ENCODE measurements at places on chromosomes 7 and 10.

DNA sequence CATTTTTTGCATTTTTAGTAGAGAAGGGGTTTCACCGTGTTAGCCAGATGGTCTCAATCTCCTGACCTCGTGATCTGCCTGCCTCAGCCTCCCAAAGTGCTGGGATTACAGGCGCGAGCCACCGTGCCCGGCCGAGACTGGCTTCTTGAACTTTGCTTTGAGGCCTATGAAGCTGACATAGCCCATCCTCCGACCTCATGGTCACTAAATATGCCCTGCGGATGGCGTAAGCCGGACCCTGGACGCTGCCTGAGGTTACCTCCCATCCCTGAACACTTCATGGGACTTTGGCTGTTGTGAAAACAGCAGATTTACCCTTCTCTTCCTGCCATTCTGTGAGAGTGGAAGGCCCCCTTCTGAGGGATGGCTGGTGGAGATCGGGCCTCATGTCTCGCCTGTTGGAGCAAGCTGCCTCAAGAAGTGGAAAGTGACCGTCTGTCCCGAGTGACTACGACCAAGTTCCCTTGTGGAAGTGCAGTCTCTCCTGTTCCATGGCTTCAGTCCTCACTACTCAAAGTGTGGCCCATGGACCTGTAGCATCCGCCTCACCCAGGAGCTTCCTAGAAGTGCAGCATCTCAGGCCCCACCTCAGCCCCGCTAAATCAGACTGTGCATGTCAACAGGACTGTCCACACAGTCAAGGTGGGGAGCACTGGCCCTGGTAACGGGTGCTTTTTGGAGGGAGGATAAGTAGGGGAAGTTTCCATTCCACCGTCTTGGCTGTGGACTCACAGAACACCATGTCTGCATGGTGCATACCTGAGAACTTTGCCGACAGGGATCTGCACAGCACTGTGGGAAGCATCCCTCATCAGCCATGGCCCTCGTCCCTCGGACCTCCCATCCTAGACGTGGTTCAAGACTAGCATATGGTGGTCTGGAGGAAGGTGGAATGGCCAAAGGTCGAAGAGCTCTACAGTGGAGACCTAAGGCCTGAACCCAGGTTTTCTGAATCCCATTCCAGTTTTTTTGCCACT is 210.5 kb upstream of the SHH start:
- DNase-seq: no peak

DNA sequence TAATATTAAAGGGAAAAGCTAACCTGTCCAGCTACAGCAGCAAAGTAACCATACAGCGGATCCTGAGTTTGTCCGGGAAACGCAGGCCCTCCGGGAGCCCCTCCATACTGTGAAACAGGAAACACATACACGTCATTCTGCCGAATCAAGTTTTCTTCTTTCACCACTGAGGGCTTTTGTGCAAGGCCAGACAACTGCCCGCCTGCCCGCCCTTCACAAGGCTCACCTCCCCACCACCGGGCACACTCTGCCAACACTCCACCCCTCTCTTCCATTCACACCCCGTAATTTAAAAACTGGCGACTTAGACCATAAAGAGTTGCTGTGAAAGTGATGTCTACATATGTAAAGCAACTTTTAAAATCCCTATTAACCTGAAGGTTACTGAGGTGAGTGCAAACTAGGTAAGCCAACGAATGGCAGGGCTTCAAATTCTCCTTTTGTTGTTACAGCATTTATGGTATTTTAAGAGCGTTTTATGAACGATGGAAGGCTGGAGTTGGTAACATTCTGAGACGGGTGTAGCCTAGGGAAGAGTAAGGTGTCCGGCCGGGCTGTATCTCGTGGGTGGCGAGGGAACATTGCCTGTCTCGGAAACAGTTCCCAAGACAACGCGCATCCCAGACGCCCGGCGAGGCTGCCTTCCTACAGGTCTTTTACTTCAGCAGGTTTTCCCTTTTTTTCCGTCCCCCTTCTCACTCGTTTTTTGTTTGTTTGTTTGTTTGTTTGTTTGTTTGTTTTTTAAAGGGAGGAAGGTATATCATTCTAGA is 817 bp downstream of the SRI start:
- peak; percentile 71 for DNase-seq

- no peak for DNase-seq
Measured at GRCh38 chr10:80530251-80530650, 7.5 kb upstream of the SH2D4B start.

GRCh38 chr10:6610647-6611046 is 30.6 kb upstream of the PRKCQ start:
- no peak for DNase-seq

DNA sequence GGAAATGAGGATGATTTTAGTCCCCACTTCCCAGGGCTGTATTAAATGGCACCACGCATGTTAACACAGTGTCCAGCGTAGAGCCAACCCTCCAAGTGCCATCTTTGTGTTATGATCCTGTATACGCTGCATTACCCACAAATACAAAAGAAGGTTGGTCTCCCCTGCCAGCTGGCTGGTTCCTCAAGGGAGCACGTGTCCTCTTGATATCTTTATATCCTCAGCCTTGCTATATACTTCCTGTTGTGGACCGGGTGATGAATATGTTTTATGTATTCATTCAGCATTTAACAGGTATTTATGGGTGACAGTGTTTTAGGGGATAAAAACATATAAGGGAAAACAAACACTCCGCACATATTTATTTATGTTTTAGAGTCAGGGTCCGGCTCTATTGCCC is 23.2 kb upstream of the PRRT4 start:
- DNase-seq: no peak

DNA sequence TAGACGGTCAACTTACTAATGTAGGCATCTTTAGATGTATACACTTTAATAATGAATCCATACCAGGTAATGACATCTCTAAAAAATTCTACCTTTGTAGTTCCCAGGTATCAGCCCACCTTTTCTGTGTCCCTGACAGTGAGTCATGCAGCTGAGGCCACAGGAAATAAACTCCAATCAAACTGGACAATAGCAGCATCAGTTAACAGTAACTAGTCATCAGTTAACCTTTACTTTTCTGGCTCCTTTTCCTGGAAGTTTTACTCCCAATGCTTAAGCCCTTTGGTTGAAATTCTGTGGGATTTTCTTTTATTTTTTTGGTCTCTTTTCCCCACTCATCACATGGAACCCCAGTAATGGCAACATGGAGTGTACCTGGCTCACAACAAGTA is 617.6 kb downstream of the SORCS3 start:
- no peak for DNase-seq

DNA sequence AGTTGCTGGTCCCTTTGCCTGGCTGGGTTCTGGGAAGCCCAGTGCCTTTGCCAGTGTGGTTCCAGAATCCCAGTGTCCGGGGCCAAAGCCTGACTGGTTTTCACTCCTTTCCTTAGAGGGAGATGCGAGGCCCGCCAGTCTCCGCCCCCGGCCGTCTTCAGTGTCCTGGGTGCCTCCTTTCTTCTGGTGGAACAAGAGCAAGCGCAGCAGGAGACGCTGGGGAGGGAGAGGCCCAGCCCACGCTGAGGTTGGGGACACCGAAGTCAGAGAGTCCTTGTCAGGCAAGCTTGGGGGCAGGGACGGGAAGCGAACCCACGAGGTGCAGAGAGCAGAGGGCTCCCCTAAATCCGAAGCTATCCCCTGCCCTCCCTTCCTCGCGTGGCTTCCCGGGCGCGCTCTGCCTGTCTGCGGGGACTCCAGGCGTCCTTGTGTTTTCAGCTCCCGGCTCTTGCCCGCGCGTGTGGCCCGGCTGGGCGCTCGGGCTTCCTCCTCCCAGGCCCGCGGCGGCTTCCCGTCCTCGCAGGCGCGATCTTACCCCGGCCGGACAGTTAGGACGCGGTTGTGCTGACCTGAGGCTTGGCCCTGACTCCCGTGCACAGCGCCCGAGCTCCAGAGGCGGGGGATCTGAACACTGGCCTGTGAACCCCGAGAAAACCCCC is 60.6 kb upstream of the UBE3C start:
- no peak for DNase-seq

DNA sequence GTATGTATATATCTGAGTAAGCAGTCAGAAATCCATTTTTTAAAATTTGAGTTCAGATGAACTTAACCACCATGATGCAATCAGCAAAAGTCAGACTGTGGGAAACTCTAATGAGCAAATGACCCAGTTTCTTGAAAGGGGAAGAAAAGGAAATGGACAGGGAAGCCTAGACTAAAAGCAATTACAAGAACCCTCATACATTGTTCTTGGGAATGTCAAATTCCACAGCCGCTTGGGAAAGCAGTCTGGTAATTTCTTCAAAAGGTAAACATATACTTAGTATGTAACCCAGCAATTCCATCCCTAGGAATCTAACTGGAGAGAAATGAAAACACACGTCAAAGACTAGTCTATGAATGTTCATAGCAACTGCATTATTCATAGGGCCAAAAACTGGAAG is 16.4 kb upstream of the FOXK1 start:
- no peak for DNase-seq

DNA sequence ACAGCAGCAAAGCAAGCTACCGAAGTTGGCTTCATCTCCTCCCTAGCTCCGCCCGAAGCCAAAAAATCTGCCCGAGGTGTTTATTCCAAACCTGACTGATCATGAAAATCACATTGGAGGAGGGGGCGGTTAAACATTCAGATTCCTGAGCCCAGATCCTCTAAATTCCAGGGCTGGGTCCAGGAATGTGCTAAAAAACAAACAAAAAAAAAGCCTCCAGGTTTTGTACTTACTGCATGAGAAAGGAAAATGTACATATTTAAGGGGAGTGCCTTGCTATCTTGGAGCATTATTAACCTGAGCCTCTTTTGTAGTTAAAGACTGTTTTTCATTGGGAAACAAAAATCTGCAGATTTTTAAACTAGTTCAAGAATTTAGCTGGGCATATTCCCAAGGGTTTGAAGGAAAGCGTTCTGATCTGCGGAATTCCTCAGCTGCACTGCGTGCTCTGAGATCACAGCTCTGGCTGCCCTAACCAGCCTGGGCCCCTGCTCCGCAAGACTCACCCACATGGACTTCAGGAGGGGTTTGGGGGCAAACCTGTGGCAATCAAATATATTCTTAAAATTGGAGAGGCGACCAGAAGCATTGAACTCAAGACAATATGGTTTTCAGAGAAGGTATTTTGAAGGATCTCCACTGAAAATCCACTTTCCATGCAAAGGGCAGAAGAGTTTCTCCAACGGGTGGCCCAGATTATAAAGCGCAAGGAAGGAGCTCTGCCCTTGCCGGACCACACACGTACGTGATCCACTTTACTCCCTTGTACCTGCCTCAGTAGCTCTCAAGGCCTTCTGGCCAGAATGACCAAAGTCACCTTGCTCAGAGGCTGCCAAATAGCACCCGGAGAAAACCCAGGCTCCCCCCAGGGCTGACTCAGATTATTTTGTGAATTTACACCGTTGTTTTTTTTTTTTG is 10.0 kb upstream of the TNS3 start:
- no peak for DNase-seq

DNA sequence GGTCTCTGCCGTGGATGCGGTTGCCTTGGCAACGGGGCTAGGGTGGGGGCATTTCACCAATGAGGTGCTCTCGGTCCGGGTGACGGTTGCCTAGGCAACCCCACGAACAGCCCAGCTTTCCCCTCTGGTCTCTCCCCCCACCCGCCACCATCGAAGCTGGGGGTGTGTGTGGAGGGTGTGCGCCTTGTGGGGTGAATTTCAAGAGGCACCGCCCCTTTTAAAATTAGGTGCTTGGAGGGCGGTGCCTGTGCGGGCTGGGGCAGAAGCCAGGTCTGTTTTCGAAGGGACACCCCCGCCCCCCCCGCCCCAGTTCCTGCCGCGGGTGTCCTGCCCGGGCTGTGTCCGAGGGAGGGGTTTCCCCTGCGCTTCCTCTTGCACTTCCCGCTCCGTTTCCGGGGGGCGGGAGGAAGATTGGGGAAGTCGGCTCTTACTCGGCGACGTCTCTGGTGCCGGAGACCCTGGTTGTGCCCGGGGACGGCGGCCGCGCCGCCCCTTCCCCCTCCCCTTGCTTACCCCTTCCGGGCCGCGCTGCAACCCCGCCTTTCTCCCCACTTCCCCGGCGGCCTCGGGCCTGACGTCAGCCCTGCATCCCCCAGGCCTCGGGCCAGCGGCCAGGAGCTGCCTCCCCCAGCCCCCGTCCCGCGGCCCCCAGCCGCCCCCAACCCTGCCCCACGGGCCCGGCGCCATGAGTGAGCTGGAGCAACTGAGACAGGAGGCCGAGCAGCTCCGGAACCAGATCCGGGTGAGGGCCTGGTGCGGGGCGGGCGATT is 2.2 kb downstream of the GNB2 start:
- DNase-seq: peak; percentile 68

DNA sequence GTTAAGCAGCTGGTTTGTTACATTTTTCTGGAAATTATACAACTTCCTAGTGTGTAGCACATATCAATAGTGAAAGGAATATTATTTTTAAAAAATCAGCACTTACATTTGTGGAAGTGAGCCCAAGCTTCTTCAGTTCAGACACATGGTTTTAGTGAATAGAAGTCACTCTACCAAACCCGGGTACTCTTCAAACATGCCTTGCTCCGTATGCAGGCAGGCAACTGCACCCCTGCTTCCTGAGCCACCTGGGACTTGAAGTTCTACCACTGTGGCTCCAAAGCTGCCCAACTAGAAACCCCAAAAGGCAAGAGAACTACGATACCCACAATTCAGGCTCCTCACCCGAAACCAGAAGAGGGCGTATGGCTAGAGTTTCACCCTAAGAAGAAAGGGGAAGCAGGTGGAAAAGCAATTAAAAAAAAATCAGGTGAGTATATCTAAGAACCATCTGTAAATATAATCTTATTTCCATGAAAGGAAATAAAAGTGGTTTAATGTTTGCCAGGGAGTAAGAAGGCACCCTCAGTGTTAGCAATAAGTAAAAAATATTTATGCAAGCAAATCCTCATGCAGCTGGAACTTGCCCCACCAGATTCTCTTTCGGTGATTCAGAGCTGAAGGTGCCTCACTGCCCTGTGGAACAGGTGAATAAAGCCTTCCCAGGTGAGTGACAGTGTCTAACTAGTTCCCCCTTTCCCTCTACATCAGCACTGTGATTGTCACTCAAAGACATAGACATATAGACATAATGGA is at the start of gene MACC1:
Gene MACC1 (minus strand): TSS at position 192 of the 756 bp plus-strand sequence. CDS start 55,522 bp downstream, outside the sequence.
- peak; percentile 67 for DNase-seq

DNA sequence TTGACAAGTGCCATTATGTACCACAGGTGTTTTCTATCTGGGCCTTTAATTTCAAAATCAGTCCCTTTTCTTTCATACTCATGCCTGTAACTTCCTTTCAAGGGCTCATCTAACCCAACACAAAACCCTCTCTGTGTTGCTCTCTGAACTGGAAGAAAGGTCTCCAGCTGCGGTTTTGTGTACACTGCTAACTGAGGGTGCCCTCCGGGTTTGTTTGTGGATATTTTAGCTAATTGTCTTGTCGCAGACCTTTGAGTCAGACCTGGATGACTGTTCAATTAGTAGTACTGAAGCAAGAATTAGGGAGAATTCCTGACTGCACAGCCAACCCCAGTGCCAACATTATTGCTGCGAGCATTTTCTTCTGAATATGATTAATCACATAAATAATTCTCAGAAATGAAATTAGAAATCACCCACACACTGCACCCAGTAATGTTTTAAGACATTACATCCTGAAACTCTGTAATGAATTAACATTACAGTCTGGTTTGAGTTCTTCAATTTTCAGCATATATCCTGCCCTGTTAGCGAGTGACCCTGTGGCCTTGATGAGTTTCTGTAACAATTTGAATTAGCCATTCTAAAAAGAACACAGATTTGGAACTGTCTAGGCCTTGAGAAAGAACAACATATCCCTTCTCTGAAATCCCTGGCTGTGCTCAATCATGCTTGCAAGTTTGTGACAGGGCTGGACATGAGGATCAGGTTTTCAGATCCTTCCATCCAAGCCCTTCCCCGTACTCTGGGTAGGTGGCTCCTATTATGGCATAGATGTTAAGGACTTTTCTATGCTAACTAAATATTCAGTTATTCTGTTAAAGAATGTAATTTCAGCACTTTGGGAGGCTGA is 460.1 kb downstream of the PLXDC2 start:
- DNase-seq: peak; percentile 72

- no peak for DNase-seq
Measured at GRCh38 chr10:103627111-103627892, 133.8 kb downstream of the NEURL1 start.

GRCh38 chr10:35502692-35503091 is 102.4 kb upstream of the GJD4 start:
- no peak for DNase-seq

All from NCI-H2081 (cell line).